ENCODE measurements at places on chromosomes 2 and 18.

DNA sequence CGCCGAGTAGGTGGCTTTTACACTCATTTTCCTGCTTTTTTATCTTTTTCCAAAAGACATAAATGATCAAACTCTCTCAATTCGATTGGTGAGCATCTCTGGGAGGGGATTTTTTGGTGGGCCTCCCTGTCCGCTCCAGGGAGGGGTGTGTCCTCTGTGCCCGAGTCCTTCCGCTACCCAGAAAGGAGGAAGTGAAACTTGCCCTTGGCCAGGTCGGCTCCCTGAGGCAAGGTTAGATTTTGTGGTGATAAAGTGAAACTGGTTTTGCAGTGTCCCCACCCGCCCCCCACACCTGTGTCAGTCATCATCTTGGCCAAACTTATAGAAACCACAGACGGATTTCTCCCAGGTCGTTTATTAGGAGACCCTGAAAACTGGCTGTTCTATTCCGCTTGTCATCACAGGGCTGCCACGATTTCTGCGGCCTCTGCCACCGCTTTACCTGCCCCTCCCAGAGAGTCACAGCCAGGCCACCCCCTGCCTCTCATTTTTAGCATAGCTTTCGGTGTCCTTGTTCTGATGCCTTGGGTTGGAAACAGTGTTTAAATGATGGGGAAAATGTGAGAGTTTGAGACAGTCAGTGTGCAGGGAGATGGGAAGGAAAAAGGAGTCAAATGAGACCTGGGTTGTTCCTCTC is 93.6 kb downstream of the SH3BP4 start:
- DNase-seq = no peak

- no peak for DNase-seq
Observed at GRCh38 chr2:112636605-112637288, 9.0 kb upstream of the SLC20A1 start.

DNA sequence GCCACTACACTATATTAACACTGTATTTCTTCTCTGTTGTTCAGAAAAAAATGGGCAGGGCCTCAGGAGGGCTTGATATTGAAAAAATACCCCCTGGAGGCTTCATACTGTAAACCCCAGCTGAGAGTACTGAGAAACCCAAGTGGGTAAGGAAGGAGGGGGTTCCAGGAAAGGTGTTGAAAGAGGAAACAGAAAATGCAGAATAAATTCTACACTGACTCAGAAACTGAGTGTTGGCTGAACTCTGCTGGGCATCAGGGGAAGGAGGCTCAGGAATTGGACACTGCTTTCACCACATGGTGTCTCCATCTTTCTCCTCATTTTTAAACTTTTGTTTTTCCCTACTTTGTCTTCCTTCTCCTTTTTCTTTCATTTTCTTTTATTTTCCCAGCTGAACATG is 253.7 kb downstream of the DYM start:
- DNase-seq = no peak

DNA sequence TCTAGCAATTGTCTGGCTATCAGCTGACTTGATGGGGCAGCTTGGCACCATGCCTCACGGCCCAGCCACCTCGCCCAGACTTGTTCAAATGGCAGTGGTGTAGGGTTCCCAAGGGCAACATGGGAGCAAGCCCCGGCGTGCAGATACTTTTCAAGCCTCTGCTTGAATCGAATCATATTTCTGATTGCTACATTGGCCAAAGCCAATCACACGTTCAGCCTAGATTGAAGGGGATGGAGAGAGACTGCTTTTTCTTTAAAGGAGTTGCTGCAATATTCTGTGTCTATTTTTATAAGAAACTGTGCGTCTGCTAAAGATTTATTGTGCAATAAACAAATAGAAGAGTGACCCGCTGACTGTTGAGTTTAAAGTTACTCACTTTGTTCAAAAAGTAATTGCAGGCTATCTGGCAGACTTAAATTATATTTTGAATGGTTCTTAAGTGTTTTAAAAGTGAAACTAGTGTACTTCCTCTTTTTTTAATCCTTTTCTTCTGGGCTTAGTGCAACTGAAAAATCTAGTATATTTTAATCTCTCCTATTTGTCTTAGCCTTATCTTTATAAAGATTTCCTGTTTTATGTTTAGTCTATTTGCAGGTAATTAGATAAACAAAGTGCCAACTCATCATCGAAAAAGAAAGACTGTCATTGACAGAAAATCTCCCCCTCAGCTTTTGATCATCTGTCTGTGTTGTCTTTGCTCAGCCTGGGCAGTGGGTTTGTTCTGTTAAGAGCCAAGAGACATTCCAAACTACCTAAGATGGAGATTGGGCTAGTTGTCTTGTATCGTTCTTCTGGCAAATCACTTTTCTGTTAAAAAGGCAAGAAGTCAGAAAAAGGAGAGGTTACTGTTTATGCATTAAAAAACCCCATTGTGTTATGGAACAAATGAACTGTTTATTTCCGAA is 156.1 kb downstream of the TPGS2 start:
- DNase-seq = peak; percentile 98

GRCh38 chr2:26572591-26572990 is 68.6 kb downstream of the CIB4 start:
- no peak for DNase-seq

DNA sequence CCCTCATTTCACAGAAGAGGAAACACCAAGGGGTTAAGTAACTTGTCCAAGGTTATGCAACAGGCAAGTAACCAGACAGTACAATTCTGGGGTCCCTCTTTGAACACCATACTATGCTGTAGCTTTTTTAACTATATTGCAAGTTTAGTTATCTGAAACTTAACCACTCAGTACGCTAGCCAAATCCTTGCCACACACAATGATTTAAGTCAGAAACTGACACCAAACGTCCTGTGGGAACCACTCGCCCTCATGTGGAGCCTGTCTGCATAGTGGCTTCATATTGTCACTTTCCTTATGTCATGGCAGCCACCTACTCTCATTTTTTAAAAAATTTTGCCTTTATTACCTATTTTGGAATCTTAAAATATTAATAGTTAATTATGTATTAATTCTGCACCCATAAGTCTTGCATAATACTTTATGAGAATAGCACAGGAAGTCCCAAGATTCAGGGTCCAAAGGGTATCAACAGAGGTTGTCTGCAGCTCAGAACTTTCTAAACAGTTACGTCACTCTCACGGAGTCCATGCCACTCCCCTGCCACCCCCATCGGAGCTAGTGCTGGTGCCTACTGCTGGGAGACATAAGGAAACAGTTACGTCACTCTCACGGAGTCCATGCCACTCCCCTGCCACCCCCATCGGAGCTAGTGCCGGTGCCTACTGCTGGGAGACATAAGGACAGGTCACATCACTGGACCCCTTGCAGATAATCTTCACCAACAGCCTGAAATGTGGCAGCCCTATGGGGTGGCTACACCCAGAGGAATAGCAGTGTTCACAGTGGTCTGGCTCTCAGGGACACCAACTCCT is 99.0 kb downstream of the L3MBTL4 start:
- no peak for DNase-seq

DNA sequence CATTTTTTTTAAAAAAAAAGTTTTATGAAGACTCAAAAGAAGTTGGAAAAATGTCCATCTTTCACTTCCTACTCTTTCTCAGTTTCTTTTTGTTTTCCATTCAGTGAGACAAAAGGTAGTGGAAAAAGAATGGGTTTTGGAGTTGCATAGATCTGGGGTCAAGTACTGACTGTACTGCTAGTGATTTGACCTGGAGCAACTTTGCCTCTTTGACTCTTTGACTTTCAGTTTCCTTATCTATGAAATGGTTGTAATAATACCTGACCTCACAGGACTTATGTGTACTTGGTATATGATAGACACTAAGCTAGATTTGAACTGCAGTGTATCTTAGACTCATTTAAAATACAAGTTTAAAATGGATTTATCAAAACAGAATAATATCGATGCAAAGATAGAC is 3.5 kb upstream of the KCNE4 start:
- DNase-seq = no peak

DNA sequence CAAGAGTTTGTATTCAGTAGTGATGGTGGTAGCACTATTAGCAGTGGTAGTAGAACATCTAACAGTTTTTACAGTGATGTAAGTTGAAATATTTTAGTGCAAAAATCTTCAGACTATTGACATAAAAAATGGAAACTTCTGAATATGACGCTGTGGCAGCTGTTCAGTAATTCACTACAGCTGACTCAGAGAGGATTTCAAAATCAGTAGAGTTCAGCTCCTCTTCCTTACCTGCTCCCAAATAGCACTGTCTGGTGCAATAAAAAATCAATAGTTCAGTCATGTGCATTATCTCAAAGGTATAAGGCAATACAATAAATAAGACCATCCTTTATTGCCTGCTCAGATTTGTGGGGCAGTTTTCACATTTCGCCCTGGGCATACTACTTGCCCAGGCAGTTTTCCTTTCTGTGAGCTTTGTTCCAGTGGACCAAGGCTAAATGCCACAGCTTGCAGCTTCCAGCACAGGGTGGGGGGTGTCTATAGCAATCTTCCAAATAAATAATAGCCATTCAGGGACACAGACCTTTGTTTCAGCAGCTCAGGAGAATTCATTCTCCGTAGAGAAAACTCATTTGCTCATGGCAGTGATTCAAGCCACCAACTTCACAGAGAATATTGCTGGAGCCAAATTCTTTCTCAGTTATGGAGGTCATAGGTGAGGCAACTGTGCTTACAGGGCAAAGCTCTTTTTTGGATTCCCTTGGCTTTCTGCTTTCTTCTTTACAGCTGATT is 33.9 kb upstream of the GORASP2 start:
- no peak for DNase-seq

DNA sequence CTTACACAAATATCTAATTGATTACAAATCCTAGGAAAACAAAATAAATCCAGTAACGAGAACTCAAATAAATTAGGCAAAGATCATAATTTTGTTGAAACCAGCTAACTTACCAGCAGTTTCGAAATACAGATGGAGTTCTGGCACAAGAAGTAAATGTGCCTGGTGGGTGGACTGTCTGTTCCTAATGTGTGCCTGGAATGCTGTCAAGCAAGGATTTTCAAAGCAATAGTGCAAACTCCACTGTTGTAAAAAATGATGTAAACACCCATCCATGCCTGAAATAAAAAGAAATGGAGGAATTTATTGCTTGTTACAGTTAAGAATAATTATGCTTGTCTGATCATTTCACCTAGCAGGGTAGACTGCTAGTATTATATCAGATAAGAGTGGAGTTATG is 423.9 kb upstream of the MAP2 start:
- DNase-seq = no peak

- DNase-seq = no peak
Observed at GRCh38 chr18:73214970-73215369, 347.2 kb upstream of the NETO1 start.

- no peak for DNase-seq
Observed at GRCh38 chr2:16211341-16211740, 271.0 kb downstream of the MYCN start.
